GM04504 (cell line): ENCODE measurements at places on chromosomes 16 and 17.

DNA sequence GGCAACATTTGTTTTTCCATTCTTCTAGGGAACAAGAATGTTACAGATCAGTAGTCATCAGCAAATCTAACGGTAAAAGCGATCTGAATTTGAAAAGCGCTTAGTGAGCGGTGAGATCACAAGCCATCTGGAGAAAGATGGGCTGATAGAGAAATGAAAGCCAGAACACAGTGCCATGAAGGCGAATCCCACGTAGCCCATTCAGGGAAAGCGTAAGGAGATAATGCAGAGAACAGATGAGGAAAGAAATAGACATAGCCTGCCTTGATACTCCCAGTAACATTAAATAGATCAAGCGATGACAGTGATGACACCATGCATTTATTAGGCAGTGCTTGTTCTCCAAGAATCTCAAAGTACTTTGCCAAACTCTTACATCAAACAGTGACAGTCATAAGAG is 183.1 kb upstream of the PSMD7 start:
- DNase-seq: no peak

DNA sequence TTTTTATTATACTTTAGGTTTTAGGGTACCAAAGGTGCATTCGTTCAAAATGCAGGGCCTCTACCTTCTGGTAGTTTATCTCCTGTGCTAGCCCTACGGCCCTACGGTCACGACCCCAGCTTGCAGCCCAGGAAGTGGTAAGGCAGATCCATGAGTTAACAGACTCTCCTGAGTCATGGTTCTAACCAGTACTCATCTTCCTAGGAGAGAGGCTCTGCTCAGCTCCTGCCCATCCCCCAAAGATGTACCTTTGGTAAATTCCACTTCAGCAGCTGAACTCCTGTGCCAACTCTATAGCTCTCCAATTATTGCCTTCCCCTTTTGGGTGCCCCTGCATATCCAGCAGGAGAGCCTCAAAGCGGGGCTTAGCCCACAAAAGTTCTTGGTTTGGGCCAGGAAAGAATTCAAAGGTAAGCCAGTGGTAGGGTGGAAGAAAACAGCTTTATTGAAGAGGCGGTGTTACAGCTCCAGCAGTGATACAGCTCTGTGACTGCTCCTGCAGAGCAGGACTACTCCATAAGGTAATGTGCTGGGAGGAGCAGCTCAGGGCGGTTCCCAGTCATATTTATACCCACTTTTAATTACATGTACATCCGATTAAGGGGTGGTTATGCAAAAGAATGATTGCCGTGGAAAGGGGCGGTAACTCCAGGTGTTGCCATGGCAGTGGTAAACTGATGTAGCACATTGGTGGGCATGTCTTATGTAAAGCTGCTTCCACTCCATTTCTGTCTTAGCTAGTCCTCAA is 241.4 kb downstream of the PMP22 start:
- DNase-seq: no peak

DNA sequence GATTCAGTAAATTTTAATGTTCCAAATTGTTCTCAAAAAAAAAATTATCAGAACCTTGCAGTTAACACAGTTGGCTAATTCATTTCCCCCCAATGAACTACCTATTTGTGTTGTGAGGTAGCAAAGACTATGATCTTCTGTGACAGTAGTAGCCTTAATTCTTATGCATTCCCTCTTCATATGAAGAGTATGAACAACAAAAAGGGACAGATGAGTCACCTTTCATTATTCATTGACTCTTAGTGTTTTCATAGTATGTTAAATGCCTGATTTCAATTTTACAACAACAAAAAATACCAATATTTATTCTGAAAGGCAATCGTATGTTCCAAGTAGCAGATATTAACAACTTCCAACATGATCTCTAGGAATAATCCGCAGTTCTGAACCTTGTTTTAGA is 3.6 kb upstream of the SLFN11 start:
- DNase-seq: no peak

GRCh38 chr17:45088741-45089140 is 27.6 kb downstream of the NMT1 start:
- no peak for DNase-seq

GRCh38 chr17:81582749-81583148 is 30.6 kb upstream of the FAAP100 start:
- no peak for DNase-seq

DNA sequence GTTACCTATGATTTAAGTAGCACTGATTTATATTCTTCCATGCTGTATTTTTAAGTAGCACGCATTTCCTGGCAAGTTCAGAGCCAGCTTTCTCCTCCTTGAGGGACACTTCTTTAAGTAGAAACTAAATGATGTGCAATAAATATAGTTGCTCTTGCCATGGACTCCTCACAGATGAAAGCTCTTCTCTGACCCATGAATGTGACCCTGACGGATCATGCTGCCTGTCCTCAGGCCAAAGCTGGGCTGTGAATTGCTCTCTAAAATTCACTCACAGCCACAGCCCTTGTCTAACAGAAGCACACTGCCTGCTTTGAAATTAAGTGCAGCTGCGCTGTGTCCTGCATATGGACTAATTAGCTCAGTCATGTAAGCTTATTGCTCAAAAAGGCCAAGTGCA is 438.8 kb downstream of the PMP22 start:
- DNase-seq: no peak

GRCh38 chr16:86075488-86075785 is 176.5 kb downstream of the IRF8 start:
- DNase-seq: no peak

DNA sequence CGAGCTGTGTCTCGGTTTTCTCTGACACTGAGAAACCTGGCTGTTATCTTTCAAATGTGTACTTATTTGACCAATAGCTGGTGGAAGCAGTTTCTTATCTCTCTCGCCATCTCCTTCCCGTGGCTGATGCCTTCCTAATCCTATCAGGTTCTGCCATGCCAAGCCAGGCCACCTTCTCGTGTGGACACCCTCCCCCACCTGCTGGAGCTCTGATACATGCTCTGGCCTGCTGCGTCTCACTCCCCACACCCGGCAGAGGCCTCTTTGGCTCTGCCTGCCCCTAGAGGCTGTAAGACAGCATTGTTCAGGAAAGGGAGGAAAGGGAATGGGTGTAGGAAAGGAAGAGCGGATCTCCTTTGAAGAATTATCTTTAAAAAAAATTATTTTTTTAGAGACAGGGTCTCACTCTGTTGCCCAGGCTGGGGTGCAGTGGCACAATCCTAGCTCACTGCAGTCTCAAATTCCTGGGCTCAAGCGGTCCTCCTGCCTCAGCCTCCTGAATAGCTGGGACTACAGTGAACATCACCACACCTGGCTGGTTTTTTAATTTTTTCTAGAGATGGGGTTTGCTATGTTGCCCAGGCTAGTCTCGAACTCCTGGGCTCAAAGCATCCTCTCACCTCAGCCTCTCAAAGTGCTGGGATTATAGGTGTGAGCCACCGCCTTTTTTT is 7.5 kb upstream of the ARMC5 start:
- no peak for DNase-seq

DNA sequence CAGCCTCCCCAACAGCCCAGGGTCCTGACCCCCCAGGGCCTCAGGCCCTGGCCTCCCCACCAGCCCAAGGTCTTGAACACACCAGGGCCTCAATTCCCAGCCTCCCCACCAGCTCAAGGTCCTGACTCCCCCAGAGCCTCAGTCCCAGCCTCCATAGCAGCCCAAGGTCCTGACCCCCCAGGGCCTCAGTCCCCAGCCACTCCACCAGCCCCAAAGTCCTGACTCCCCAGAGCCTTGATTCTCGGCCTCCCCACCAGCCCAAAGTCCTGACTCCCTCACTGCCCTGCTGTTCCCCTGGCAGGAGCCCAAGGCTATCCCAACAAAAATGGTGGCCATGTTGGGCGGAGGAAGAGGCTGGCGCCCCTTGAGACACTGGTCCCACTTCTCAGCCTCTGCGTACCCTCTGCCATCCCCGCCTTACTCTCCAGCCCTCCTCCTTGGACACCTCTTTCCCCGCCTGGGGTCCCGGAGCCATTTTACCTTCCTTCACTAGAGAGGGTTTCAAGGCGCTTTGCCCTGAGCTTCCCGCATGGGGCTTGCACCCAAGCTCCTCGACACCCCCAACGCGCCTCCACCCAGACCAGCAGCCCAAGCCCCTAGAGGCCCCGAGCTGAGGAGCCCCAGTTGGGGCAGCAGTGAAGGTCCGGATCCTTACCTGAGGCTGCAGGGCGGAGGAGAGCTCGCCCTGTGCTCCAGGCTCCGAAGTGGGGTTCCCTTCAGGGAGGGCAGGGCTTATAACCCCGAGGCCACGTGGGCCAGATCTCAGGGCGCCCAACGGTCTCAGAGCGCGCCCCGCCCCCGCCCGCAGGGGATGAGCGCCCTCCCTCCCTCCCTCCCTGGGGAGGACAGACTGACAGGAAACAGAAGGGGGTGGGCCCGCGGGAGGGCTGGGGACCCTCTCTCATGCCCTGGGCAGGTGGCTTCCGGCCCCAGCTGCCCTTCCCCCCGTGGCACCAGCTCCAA is 3.5 kb upstream of the TSPOAP1 start:
- DNase-seq: no peak

- DNase-seq: no peak
Observed at GRCh38 chr16:84526794-84527531, 22.5 kb upstream of the MEAK7 start.

DNA sequence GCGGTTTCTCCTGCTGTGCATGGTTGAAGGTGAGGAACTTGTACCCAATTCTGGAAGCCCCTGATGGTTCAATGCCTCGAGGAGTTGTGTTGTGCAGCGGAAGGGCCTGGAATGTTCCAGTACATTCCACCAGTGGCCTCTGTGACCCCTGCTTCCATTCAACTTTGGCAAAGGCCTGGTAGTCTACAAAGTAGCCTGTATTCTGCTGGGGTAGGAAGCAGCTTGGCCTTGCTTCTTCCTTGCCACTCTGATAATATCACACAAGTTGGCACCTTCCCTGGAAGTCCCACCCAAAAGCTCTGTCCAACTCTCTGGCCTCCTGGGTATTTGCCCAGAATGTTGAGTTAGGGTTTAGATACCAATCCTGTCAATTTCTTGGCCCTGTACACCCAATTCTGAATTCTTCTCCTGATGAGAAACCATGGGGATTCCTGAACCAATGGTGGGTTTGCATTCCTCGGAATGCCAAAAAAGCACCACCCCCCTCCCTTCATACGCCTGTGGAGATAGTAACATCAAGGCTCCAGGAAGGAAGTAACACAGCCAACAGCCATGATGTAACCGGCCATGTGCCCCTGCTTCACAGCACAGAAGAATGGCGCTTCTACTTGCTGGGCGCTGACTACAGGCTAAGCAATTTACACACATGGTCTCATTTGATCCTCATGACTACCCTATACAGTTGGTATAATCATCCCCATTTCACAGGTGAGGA is 11.8 kb upstream of the FAM117A start:
- no peak for DNase-seq

DNA sequence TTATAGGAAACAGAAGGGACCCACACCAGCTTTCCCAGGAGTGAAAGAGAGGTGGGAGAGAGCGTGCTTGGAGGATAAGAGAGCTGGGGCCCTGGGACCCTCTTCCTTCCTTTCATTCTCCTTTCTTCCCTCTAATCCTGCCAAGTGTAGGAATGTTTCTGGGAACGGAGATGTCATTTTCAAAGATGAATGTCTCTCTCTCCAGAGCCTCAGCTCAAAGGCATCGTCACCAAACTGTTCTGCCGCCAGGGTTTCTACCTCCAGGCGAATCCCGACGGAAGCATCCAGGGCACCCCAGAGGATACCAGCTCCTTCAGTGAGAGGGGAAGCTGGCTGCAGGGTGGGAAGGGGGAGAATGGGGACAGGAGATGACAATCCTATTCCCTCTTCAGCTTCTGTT is 2.0 kb downstream of the FGF11 start:
- no peak for DNase-seq

DNA sequence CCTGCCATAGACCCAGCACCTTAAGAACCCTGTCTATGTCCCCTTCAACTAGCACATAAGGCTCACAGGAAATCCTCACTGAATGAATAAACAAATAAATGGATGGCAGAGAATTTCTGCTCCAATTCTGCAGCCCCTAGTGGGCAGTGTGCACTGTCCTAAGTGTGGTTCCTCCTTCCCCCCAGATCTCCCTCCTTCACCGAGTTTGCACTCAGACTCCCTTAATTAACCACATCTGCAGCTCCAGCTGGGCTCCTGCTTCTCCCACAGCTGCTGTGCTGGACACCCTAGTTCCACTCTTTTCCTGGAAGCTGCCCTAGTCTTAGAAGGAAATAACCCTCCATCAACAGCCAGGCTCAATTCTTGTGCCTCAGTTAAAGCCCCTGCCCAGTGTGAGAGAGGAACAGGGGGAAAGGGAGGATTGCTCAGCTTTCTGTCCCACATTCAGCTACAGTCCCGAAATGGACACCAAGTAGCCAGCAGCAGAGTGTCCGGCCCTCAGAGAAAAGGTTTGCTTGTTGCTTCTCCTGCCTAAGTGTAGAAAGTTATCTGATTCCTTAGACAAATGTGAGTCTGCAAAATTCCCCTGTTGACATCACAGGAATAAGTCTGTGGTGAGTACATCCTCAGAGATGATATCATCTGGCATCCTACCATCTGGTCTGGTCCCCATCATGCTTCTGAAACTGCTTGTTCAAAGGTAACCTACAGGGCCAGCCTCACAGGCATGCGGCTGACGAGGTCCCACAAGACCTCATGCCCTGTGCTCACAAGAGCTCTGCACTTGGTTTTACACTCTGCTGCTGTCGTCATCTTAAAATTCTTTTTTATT is 12.3 kb downstream of the LRRC3C start:
- peak; percentile 73 for DNase-seq

- peak; percentile 82 for DNase-seq
Observed at GRCh38 chr16:56912746-56913708, 18.9 kb upstream of the HERPUD1 start.

GRCh38 chr16:54488729-54489128 is 202.1 kb upstream of the IRX3 start:
- no peak for DNase-seq

- no peak for DNase-seq
Observed at GRCh38 chr17:40454613-40454995, 11.4 kb downstream of the IGFBP4 start.
